ENCODE measurements at places on chromosomes 7 and 10. TPM values are rescaled to one million over a fixed set of nuclear protein-coding genes. Genes with fewer than 3 reads are reported as not detected.

Gene NYAP1
- total RNA-seq, result 0.37 TPM

GRCh38 chr10:79380125-79380945, 33.1 kb downstream of the PPIF start:
- no peaks in the 10 kb centered on the region for H3K27me3 ChIP-seq
- H3K27ac ChIP-seq, result no peak overlapping the region
- no peaks in the 10 kb centered on the region for H3K4me1 ChIP-seq
- no peak overlapping the region for H3K4me3 ChIP-seq

Gene UPK3BL2
- 15.7 TPM for total RNA-seq

GRCh38 chr10:72342911-72343310, 11.8 kb downstream of the DNAJB12 start:
- H3K4me1 ChIP-seq, result peaks cover 23% of the 10 kb centered on the region
- H3K4me3 ChIP-seq, result no peak overlapping the region
- peaks cover 21% of the 10 kb centered on the region for H3K36me3 ChIP-seq
- DNase-seq, result no peak

GRCh38 chr10:70914316-70914864, 26.0 kb upstream of the PCBD1 start:
- no peaks in the 10 kb centered on the region for H3K4me1 ChIP-seq
- no peak for DNase-seq
- H3K27me3 ChIP-seq, result peaks cover 1% of the 10 kb centered on the region
- no peaks in the 10 kb centered on the region for H3K36me3 ChIP-seq

GRCh38 chr7:18590241-18590640, 94.7 kb downstream of the HDAC9 start:
- no peak overlapping the region for H3K4me3 ChIP-seq
- H3K36me3 ChIP-seq, result no peaks in the 10 kb centered on the region
- no peak for DNase-seq
- no peaks in the 10 kb centered on the region for H3K4me1 ChIP-seq
- H3K27me3 ChIP-seq, result no peaks in the 10 kb centered on the region

- no peaks in the 10 kb centered on the region for H3K27me3 ChIP-seq
- peaks cover 28% of the 10 kb centered on the region for H3K36me3 ChIP-seq
- no peak overlapping the region for H3K4me3 ChIP-seq
- no peak overlapping the region for H3K27ac ChIP-seq
Observed at GRCh38 chr7:26326211-26326610, 34.5 kb downstream of the SNX10 start.

DNA sequence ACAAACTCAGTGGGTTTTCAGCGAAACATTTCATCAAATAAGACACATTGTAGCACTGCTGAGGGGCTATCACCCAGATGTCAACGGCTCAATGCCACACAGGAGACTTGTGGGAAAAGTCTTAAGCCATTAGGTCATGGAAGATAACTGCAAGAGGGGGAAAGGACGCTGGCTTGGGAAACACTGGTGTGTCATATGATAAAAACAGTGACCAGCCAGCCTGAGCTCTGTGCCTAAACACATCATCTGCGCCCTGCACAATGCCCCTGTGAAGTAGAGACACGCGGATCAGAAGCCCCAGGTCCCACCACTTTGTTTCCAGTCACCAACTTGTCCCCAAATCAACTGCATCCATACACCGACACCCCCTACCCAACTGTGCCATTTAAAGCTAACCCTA, 116.7 kb downstream of the TNS3 start:
- no peak overlapping the region for H3K27ac ChIP-seq
- H3K4me3 ChIP-seq, result no peak overlapping the region
- no peaks in the 10 kb centered on the region for H3K36me3 ChIP-seq
- DNase-seq, result no peak
- no peaks in the 10 kb centered on the region for H3K4me1 ChIP-seq

- H3K27me3 ChIP-seq, result no peaks in the 10 kb centered on the region
- H3K27ac ChIP-seq, result no peak overlapping the region
- no peaks in the 10 kb centered on the region for H3K36me3 ChIP-seq
- H3K4me3 ChIP-seq, result no peak overlapping the region
- no peak for DNase-seq
- no peaks in the 10 kb centered on the region for H3K4me1 ChIP-seq
Observed at GRCh38 chr7:85655252-85655651, 468.4 kb upstream of the SEMA3D start.

Gene INA
- total RNA-seq, result 1.5 TPM

Gene LFNG
- 34.8 TPM for total RNA-seq

Gene FLNC
- 0.03 TPM for total RNA-seq

Gene CRHR2
- not detected for total RNA-seq

GRCh38 chr10:124883510-124884321, 58.2 kb upstream of the ZRANB1 start:
- no peaks in the 10 kb centered on the region for H3K36me3 ChIP-seq
- H3K4me3 ChIP-seq, result no peak overlapping the region
- no peaks in the 10 kb centered on the region for H3K4me1 ChIP-seq
- DNase-seq, result no peak
- no peak overlapping the region for H3K27ac ChIP-seq
- H3K27me3 ChIP-seq, result peaks cover 3% of the 10 kb centered on the region

DNA sequence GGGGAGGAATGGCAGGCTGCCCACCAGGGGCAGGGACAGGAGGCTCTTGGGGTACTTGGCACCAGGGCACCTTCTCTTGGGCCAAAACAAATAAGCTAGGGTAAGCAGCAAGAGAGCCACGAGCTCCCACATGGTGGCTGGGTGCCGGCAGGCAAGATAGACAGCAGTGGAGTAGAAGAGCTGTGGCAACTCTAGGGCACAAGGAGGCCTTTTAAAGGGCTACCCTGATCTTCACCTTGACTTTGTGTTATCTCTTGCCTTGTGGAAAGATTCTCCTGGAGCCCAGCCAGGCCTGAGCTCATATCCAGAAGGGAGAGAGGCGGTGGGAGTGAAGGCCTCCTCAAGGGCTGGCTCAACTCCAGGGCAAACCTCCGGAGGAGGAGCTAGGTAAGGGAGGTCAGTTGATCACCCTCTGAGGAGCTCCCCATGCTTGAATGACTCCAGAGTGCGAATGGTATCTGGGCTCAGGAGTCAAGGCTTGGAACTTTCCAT, at the start of gene CYP17A1:
CYP17A1 (minus strand) TSS at position 184 of the 492 bp plus-strand sequence; CDS start at position 132, 52 bp downstream.
- peaks cover 7% of the 10 kb centered on the region for H3K4me1 ChIP-seq
- no peak for DNase-seq
- peaks cover 8% of the 10 kb centered on the region for H3K27me3 ChIP-seq
- H3K27ac ChIP-seq, result no peak within 1 kb of the TSS

DNA sequence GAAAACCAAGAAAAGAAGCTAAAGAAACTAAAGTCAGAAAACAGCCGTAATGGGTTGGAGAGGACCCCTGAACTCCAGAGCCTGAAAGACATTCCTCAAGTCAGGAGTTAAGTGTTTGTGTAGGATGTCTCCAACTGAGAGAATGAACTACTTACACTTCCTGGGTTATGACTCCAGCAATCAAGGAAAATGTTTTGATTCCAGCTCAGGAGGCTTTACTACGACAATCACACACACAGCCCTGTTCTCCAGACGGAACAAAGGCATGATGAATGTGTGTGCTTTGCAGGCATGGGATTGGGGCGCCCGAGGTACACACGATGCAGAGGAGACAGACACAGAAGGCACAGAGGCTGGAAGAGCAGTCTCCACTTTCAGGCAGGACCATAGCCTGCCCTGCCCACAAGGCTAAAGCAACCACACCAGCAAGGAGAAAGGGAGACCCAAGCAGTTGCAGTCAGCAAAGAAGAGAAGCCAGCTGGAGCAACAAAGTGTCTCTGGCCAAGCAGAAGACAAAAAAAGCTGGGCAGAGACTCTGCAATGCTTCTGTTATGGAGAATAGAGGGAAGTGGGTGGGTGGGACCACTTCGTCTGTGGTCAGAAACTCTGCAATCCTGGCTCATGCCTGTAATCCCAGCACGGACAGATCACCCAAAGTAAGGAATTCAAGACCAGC, 89.1 kb downstream of the GRB10 start:
- peaks cover 5% of the 10 kb centered on the region for H3K27me3 ChIP-seq
- no peak for DNase-seq
- peaks cover 4% of the 10 kb centered on the region for H3K4me1 ChIP-seq
- no peak overlapping the region for H3K27ac ChIP-seq
- H3K4me3 ChIP-seq, result no peak overlapping the region

Gene ELN
- total RNA-seq, result not detected

GRCh38 chr10:125049216-125049881, 107.4 kb downstream of the ZRANB1 start:
- no peak overlapping the region for H3K4me3 ChIP-seq
- H3K27me3 ChIP-seq, result peaks cover 10% of the 10 kb centered on the region
- no peaks in the 10 kb centered on the region for H3K4me1 ChIP-seq
- DNase-seq, result no peak

GRCh38 chr10:86035791-86036543, 330.6 kb downstream of the GRID1 start:
- DNase-seq, result no peak
- no peak overlapping the region for H3K4me3 ChIP-seq
- H3K4me1 ChIP-seq, result no peaks in the 10 kb centered on the region
- no peak overlapping the region for H3K27ac ChIP-seq
- H3K36me3 ChIP-seq, result no peaks in the 10 kb centered on the region
- peaks cover 7% of the 10 kb centered on the region for H3K27me3 ChIP-seq

Gene GPR15LG
- total RNA-seq, result not detected

DNA sequence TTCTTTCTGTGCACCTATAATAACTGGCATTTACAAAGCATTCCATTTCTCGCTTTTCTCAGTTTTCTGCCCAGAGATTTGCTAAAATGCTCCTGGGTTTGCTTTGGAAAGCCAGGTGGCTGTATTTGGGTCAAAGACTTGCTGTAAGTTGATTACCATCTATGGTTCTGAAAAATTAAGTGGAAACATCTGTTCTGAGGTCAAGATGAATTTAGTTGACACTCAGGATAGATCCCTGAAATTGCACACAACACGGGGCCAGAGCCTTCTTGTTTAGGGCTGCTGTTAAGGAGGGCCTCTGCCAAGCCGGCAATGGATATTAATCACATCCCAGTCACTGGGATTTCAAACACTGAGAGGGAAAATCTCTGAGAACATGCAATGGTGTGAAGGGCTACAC, 111.6 kb upstream of the GLI3 start:
- no peak overlapping the region for H3K27ac ChIP-seq
- H3K36me3 ChIP-seq, result no peaks in the 10 kb centered on the region
- H3K4me1 ChIP-seq, result no peaks in the 10 kb centered on the region
- H3K4me3 ChIP-seq, result no peak overlapping the region
- DNase-seq, result no peak

GRCh38 chr10:42428534-42428933, 209.8 kb downstream of the ZNF33B start:
- no peaks in the 10 kb centered on the region for H3K36me3 ChIP-seq
- H3K27ac ChIP-seq, result no peak overlapping the region
- no peaks in the 10 kb centered on the region for H3K4me1 ChIP-seq
- no peak overlapping the region for H3K4me3 ChIP-seq

DNA sequence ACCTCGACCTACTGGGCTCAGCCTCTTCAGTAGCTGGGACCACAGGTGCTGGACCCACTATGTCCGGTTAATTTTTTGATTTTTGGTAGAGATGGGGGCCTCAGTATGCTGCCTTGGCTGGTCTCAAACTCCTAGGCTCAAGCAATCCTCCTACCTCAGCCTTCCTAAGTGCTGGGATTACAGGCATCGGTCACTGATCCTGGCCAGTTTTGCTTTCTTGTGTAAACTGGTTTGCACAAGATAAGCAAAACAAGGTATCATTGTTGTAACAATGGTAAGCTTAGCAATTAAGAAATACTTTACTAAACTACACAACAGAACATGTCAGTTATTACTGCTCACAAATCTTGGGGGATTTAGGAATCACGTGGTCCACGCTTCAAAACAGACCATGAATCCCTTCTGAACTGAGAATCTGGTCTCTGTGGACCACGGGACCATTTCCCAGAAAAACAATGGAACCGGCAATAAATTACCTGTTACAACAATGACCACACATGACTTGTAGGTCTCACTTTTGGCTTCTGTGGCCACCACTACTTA, 36.8 kb downstream of the RSU1 start:
- no peak overlapping the region for H3K4me3 ChIP-seq
- H3K27ac ChIP-seq, result no peak overlapping the region
- no peaks in the 10 kb centered on the region for H3K27me3 ChIP-seq
- H3K36me3 ChIP-seq, result peaks cover 26% of the 10 kb centered on the region
- H3K4me1 ChIP-seq, result peaks cover 37% of the 10 kb centered on the region

Gene CISD1
- total RNA-seq, result 56.0 TPM

GRCh38 chr10:50379616-50380015, 128.3 kb upstream of the ASAH2 start:
- DNase-seq, result no peak
- H3K27ac ChIP-seq, result no peak overlapping the region
- H3K36me3 ChIP-seq, result peaks cover 16% of the 10 kb centered on the region
- peaks cover 17% of the 10 kb centered on the region for H3K4me1 ChIP-seq
- no peaks in the 10 kb centered on the region for H3K27me3 ChIP-seq

Gene TMEM176A
- total RNA-seq, result not detected

Gene SEMA3E
- not detected for total RNA-seq

DNA sequence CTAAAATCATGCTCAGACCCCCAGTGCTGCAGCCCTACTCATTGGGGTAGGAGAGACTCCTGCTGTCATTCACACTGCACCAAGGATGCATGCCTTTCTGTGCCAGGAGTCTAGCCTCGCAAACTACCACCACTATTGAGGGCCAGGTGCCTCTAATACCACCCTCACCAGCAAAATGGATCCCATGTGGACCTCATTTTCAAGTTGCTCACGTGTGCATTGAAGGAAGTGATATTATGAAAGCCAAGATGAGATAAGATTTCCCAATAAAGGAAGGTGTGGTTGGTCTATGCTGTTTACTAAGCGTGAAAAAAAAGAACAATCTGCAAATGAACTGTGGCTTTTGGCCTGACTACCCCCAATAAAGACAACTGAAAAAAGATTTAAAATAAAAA, 7.2 kb upstream of the LAMTOR4 start:
- no peaks in the 10 kb centered on the region for H3K27me3 ChIP-seq
- H3K4me1 ChIP-seq, result peaks cover 16% of the 10 kb centered on the region
- no peak for DNase-seq
- no peak overlapping the region for H3K27ac ChIP-seq
- H3K36me3 ChIP-seq, result no peaks in the 10 kb centered on the region

- H3K27me3 ChIP-seq, result no peaks in the 10 kb centered on the region
- peaks cover 16% of the 10 kb centered on the region for H3K4me1 ChIP-seq
- H3K36me3 ChIP-seq, result peaks cover 35% of the 10 kb centered on the region
- DNase-seq, result no peak
Observed at GRCh38 chr10:130180416-130180815, 44.2 kb downstream of the GLRX3 start.

Gene CWF19L1
- 37.3 TPM for total RNA-seq

Gene LGI1
- not detected for total RNA-seq

All from activated T-helper 1 cell treated with anti-CD3 and anti-CD28 coated beads, Interleukin-12 subunit alpha, Interleukin-12 subunit beta, Interleukin-2, Interleukin-4 antibody, amounts not matched to agents 30 ng/mL and 10 ng/mL and 1 ng/mL, durations not matched to agents 14 hours and 24 hours and 36 hours (primary cell).